Right lobe of liver (tissue), 6 donors: ENCODE measurements at places on chromosomes 4 and X. TPM values are rescaled to one million over a fixed set of nuclear protein-coding genes. Genes with fewer than 3 reads are reported as not detected.

DNA sequence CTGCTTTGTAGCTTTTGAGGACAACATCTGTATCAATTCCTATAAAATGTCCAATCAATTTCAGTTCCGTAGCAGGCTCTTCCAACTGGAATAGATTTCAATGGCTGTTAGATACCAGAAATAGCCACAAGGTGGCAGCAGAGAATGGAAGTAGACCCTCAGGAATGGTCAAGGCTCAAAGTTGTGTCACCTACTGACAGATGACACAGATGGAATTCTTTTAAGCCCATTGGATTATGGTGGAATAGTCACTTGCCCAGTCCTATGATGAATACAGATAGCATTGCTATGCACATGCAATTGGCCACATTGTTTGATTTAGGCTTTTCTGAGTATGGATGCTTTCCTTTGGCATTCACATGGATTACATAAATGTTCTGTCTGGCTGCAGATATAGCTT lies 130.4 kb upstream of the RADX start:
- no peak for DNase-seq

DNA sequence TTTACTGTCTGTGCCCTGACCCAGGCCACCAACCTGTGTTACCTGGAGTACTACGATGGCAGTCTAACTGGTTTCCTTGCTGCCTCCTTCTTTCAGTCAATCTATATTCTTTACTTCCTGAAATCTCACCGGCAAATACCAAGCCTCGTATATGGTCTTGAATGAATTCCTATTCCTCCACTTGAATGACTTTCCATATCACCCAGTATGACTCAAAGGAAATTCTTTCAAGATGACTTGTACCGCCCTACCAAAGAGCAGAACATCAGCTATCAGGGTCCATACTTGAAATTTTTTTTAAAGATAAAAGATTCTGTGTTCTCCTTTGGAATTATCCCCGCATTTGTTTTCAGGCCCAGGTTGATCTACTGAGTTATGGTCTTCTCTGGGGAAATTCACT lies 378.0 kb downstream of the AFF2 start:
- DNase-seq: no peak

GRCh38 chrX:140608111-140608510 lies 101.4 kb upstream of the LINC00632 start:
- no peak for DNase-seq

Gene GPRASP3
- total RNA-seq: 1.7 TPM
